Caudate nucleus (tissue), 63 donors: ENCODE measurements at places on chromosomes 5 and 9.

GRCh38 chr9:123318961-123319421 is 37.0 kb upstream of the CRB2 start:
- DNase-seq: no peak

GRCh38 chr5:31221001-31221400 is 27.5 kb downstream of the CDH6 start:
- no peak for DNase-seq

DNA sequence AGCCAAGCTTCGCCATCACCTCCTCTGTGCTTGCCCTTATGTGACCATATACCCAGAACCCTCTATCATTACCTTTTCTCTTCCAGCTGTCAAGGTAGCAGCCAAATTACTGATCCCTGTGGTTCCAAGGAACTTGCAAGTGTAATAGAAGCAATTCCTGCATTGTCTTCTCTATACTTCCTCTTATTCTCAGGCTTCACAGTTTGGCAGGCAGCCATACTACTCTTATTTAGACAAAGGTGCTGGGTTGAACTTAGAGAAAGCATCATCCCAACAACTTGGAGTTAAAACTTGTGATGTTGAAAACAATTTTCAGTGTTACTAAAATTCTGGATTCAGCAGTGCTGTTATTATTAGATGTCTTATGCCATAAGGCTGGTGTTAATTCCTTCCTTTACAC is 93.2 kb downstream of the NLN start:
- no peak for DNase-seq

DNA sequence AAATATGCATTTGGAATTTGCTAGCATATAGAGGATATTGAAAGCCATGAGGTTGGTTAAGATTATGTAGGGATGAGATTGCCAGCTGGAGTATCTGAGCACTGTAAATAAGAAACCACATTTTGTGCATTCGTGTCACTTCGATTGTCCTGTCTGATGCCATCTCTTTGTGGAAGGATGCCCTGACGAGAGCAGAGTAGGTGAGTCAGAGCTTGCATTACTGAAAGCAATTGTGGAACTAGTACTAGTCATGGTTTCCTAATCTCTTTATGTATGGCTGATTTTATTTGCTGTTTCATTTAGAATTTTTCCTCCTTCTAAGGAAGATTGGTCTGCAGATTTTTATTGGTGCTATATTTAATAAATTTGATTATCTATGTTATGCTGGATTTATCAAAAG is 14.5 kb upstream of the TAS2R1 start:
- DNase-seq: no peak

DNA sequence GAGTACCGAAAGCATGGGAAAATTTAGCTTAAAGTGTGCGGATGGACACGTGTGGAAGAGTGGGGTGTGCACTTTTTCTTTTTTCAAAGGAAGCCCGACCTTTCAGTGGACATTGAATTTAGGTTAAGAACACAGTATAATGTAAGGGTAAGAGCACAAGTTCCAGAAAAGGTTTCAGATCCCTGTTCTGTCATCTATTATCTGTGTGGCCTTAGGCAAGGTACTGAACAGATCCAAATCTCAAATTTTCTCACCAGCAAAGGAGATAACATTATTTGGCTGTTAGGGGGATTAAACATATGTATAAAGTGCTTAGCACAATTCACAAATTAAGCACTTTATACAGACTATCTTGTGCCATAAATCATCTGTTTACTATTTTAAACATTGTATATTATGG is 441.0 kb downstream of the SPOCK1 start:
- no peak for DNase-seq

DNA sequence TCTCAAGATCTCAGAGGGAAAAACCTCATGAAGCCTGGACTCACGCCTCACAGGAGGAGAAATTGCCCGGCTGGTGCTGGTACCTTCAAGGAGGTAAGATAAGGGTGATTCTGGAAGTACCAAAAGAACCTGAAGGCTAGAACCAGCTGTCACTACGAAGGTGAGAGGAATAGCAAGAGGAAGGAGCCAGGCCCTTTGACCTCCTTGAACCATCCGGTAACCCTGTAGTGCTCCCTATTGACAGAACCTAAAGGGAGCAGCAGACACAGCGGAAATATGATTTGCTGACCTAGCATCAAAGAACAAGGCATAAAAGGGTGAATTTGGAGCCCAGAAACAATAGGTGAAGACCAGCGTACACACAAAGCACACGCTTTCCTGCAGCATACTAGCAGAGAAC is 92.2 kb downstream of the DOCK8 start:
- DNase-seq: no peak

- DNase-seq: no peak
Measured at GRCh38 chr5:157069949-157070348, 11.0 kb upstream of the HAVCR1 start.
